ENCODE measurements at places on chromosomes 2 and 18.

- peak; percentile 47 for DNase-seq
Measured at GRCh38 chr2:215692387-215693079, 256.7 kb upstream of the FN1 start.

DNA sequence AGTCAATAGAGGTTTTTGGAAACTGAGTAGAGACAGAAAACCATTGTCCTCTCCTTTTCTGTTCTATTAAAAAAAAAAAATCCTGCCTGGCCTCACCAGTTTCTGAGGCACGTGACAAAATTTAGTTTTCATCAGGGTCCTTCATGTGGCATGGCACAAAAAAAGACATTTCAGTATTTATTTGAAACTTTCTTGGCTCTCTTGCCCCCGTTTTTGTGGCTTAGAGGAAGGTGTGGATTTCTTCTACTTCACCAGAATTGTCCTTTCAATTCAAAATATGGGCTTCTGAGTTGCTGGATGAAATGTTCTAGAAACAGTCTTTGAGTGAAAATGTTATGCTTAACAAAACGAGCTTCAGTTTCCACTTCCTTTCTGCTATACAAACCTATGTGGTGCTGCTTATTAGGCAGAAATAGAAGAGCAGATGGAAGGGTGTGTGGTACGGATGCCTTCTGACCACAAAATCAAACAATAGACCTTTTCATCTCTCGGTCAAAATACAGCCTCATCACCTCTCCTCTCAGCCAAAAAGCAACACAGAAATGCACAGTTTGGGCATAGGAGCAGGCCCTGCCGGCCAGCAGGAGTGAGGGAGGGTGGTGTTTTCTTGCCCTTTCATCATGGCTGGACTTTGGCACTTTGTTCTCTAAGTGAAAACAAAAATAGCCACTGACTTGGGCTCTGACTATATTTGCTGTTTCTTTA is 89.2 kb downstream of the SH3RF3 start:
- DNase-seq: no peak

- DNase-seq: peak; percentile 29
Measured at GRCh38 chr2:30306522-30306921, 75.2 kb downstream of the LBH start.

- no peak for DNase-seq
Measured at GRCh38 chr2:130872741-130873125, 36.0 kb downstream of the ARHGEF4 start.

- no peak for DNase-seq
Measured at GRCh38 chr2:65896446-65896845, 464.0 kb upstream of the SPRED2 start.

- DNase-seq: no peak
Measured at GRCh38 chr2:54042897-54043620, 72.3 kb upstream of the PSME4 start.

- no peak for DNase-seq
Measured at GRCh38 chr2:181052523-181052891, 72.1 kb downstream of the UBE2E3 start.

- no peak for DNase-seq
Measured at GRCh38 chr2:177073611-177074010, 139.0 kb upstream of the HNRNPA3 start.

DNA sequence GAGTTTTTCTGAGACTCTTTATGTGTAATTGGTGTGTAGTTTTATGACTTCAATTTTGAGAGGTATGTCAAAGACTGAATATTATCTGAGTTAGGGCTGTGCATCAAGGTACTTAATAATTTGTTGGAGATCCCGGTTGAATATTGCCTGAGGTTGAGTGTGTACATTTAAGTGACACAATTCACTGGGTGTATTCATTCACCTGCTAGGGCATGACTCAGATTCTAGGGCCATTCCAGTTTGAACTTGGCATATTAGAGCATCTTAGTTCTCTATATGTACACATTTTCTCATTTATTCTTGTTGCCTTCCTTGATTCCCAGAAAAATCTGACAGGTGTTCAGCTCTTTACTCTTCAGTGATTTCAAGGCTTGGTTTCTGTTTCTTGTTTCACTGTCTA is 12.5 kb downstream of the MAP4K4 start:
- no peak for DNase-seq

GRCh38 chr2:105396254-105397024 is 2.4 kb downstream of the FHL2 start:
- peak; percentile 96 for DNase-seq

DNA sequence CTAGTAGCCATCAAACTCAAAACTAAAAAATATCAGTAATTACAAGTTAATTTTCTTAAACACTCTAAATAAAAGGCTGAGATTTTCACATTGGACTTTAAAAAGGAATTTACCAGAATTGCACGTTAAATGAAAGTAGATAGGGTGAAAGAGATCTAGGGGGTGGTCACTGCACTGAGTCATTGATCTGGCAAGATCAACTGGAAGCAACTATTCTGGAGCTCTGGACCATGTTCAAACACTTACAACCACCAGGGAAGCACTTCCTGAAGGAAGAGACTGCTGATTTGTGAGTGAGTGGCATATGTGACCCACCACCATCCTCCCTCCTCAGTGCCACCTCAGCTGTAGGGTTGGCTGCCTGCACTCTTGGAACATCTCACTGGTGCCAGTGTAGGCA is 111.8 kb downstream of the UGGT1 start:
- no peak for DNase-seq

DNA sequence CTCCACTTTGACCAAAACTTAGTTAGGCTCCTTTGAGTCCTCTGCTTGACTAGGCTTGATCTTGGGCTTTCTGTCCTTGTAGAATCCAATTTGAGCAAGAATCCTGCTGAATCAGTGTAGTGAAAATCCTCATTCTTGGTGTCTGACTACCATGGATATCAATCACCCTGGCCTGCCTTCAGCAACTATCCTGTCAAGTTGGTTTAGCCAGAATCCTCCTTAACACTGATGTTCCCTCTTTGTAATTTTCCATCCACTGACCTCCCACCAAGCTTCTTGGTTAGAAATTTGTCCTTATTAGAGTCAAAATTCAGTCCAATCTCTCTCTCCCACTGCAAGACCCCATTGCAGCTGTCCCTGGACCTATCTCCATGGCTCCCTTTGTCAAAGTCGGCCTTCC is 494 bp upstream of the RBM45 start:
- DNase-seq: no peak

Data from brain microvascular endothelial cell (primary cell).